ENCODE measurements at places on chromosomes 12 and 14.

GRCh38 chr12:29818916-29819623 is 35.3 kb upstream of the TMTC1 start:
- no peak for DNase-seq

DNA sequence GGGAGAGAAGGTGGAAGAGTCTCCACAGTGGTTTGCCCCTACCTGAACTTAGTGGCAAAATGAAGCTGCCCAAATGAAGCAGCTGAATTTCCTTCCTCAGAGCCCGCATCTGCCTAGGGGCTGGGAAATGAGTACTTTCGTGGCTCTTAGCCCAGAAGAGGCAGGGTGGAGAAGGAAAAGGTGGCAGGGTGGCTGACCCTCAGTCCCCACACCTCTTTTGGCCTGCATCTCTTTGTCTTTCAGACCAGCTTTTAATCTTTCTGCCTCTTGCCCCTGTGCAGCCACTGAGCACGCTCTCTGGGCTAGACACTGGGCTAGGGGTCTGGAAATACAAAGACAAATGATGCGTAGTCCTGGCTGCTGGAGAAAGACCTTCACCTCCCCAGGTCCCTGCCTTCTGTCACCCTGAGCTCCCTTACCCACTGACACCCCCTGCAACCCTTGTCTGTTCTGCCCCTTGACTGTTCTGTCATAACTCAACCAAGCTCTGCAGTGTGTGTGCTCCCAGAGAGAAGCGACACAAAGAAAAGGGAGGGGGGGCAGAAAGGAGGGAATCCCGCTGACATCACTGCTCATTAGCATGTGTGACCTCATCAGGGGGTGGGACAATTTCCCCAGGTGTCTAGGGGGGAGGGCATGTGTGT is 371 bp upstream of the REM2 start:
- no peak for DNase-seq

- DNase-seq, result no peak
Observed at GRCh38 chr12:107645630-107646333, 39.8 kb upstream of the PWP1 start.

DNA sequence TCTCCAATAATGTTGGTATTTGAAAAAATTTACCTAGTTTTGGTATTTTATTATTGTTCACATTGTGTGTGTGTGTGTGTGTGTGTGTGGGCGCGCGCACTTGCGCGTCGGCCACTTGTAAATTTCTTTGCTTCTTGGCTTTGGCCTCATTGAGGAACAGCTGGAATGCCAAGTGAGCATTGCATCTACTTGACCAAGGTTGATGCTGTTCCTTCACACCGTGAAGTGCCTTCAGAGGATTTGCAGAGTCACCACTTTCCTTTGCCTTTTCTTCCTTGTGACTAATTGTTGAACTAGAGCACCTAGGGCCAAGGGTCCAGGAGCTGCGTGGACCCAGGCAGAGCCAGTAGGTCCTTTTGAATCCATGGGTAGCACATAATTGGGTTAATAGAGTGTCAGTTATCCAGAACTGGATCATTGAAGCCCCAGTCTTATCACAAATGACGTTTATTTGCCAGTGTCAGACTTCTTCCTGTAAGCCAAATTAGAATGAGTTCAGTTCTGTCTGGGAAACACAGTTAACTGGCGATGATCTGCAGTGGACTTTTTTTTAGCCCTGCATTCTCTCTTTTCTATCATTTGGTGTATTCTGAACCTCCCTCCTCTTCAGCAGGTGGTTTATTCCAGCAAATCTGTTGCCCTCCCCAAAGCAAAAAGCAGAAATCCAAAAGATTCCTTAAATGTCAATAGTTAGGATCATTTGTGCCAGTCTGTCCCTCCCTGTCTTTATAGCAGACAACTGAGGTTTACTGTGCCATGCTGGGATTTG is 2.6 kb downstream of the PPP2R5C start:
- DNase-seq, result no peak

DNA sequence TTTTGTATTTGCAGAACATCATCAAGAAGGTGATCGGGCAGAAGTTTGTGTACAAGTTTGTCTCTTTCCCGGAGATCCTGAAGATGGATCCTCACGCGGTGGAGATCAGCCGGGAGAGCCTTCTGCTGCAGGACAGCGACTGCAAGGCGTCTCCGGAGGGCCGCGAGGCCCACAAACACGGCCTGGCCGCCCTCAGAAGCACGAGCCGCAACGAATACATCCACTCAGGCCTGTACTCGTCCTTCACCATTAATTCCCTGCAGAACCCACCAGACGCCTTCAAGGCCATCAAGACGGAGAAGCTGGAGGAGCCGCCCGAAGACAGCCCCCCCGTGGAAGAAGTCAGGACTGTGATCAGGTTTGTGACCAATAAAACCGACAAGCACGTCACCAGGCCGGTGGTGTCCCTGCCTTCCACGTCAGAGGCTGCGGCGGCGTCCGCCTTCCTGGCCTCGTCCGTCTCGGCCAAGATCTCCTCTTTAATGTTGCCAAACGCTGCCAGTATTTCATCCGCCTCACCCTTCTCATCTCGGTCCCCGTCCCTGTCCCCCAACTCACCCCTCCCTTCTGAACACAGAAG is 52.8 kb downstream of the ELK3 start:
- no peak for DNase-seq

- no peak for DNase-seq
Observed at GRCh38 chr14:34668111-34668510, 38.2 kb upstream of the SNX6 start.

GRCh38 chr12:88391556-88391955 is 188.7 kb downstream of the KITLG start:
- DNase-seq, result no peak
